Calu3 (cell line): ENCODE measurements at places on chromosomes 11 and 22. TPM values are rescaled to one million over a fixed set of nuclear protein-coding genes. Genes with fewer than 3 reads are reported as not detected.

The MFRP gene
- total RNA-seq = not detected in 2 replicates

The SPTBN2 gene
- 41.3 and 46.3 TPM in 2 replicates for total RNA-seq

The OR2D2 gene
- not detected in 2 replicates for total RNA-seq

The DLG2 gene
- 0.71 and 0.73 TPM in 2 replicates for total RNA-seq

The DEUP1 gene
- total RNA-seq = not detected in 2 replicates

The ZP1 gene
- total RNA-seq = not detected in 2 replicates

The YPEL1 gene
- total RNA-seq = 1.7 and 3.3 TPM in 2 replicates

The CCDC134 gene
- 18.4 and 20.1 TPM in 2 replicates for total RNA-seq

The NLRX1 gene
- 5.5 and 6.7 TPM in 2 replicates for total RNA-seq

The OR4A5 gene
- not detected in 2 replicates for total RNA-seq

The CLTCL1 gene
- 2.9 and 4.4 TPM in 2 replicates for total RNA-seq

The NLRP14 gene
- total RNA-seq = not detected in 2 replicates

DNA sequence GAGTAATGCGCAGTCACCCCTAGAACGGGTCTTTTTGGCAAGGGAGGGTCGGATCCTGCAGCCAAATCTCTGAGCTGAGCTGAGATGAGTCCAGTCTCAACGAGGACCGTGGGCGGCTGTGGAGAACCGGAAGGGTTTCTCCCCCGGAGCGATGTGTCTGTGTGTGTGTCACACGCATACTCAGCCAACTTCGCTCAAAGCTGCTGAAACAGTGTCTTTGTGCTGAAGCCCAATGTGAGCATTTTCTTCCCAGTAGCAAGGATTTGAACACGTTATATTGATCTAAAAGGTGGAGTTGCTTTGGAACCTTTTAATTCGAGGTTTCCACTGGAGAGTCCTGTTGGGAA is 1.4 kb upstream of the CELSR1 start:
- no peak for DNase-seq

- DNase-seq = no peak
Observed at GRCh38 chr22:11626422-11626773, 3901.6 kb upstream of the OR11H1 start.

DNA sequence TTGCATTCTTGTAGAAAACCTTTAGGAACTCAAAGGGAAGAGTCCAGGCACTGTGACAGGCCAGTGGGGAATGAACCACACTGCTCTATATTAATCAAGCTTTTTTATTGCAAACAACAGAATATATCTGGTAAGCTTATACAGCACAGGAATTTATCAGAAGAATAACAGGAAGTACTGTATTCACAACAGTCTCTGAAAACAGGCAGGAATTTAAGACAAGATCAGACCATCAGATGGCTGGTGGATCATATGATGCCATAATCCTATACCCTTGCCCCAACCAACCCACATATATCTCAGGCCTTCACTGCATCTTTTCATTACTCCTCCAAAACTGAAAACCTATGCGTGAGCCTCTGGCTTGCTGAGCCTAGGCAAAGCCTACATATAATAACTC is 1.0 kb upstream of the HTATIP2 start:
- no peak for DNase-seq

DNA sequence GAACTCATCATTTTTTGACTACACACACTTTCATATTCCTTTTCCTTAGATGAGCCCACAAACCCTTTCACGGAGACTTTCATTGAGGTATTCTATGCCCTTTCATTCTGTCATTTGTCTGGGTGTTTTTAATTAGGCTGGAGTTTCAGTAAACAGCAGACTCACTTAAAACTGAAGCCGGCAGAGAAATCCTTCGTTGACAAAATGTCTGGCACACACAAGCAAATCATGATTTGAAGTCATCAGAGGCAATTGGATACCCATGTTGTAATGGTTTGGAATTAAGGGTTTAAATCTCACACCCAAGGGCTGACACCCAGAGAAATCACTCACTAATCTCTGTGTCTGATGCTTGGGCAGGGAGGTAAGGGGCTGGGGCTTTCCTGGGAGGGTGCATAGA is 127.1 kb downstream of the EHF start:
- no peak for DNase-seq

DNA sequence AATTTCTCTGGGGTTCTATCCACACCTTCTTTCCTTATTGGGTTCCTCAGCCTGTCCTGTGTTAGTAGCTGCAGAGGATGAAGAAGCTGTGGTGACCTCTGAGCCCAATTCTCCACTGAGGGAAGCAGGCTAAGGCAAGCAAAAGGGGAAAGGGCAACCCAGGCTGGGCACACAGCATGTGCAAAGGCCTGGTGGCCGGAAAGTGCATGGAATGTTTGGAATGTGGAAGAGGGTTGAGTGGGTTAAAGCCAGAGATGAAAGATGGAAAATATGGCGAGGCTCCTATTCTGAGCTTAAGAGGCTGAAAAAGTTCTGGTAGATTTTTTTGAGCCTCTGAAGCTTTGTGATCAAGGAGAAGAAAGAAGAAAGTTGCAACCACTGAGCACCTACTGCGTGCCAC is 247.1 kb downstream of the MIAT start:
- DNase-seq = no peak

GRCh38 chr11:110295531-110296225 is 736 bp downstream of the RDX start:
- peak; percentile 45 for DNase-seq

DNA sequence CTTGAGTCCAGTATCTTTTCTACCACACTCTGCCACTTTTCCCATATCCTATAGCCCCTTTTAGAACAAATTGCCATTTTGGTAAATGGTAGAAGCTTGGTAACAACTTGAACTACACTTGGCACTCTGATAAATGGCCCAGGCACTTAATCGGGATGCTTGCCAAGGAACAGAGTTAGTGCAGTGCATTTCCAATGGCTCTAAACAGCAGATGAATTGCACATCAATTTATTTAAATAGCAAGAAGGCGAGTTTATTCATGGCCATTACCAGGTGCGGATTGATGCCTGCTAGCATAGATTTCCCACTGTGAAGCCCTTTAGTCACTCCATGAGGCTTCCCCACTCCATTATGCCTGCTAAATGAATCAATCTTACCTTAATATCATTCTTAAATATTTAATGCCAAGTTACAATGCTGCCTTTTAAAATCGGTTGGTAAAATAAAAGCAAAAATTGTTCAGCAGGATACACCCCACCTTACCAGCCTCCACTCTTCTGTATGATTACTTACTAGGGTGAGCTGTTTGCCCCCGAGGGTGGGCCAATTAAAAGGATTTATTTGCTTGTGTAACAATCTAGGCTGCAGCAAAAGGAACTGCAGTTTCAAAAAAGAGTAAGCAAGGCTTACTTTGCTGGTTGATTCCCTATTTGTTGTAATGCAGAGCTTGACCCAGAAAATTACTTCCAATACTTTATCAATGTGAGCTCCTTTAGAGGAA is 136.0 kb upstream of the ARHGAP42 start:
- no peak for DNase-seq

GRCh38 chr11:850775-851763 is 8.4 kb downstream of the TSPAN4 start:
- DNase-seq = no peak

DNA sequence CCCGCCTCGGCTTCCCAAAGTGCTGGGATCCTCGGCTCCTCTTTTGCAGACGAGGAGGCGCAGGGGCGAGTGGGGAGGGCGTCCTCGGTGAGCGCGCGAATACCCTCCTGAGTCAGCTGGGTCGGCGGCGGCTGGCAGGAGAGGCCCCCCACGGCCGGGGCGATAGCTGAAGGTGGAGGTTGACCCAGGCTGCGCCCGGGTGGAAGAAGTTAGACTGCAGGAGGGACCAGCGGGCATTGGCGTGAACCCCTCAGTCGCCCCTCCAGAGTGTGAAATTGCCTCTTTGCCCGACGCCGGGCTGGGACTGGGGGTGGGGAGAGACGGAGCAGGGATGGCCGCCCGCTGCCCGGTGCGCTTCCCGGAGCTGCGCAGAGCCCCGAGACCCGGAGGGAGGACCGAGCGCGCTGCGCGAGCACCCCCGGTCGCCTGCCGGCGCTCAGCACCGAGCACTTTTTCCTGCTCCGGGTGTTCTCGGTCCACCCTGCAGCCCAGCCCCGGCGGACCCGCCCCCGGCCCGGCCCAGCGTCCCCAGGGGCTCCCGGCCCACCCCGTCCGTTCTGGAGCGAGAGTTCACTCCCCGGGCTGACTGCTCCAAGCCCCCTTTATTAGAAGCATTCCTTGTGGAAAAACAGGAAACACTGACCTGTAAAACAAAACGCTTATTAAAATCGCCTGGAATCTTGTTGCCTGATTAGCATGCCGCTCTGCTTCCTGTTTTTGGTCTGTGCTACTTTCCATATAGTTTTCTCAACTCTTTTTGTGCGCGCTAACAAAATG is 13.7 kb upstream of the CPT1A start:
- DNase-seq = peak; percentile 14

DNA sequence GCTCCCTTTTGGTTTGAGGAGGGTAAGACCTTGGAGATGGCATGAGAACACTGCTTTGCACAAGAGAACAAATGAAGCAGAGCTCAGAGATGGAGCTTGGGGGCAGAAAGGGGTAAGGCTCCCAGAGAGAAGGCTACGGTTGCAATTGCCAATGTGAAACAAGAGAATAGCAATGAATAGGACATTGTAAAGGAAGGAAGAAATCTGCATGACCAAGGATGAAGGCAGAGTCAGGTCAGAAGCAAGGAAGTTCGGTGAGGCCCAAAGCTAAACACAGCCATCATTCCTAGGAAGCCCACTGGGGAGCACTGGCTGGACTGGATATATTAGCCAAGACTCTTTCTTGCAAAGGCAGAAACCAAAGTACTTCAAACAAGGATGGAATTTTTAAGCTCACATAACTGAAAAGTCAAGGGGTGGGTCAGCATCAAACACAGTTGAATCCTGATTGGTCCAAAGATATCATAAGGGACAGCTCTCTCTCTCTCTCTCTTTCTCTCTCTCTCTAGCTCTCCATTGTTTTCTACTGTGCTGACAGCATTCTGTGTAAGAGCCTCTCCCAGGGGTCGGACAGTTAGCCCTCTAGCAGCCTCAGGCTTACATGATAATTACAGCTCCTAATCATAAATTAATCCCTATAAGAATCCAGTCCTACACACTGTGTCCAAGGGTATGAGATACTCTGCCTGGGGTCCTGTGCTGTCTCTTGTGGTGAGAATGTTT is 484.3 kb downstream of the SOX6 start:
- no peak for DNase-seq

DNA sequence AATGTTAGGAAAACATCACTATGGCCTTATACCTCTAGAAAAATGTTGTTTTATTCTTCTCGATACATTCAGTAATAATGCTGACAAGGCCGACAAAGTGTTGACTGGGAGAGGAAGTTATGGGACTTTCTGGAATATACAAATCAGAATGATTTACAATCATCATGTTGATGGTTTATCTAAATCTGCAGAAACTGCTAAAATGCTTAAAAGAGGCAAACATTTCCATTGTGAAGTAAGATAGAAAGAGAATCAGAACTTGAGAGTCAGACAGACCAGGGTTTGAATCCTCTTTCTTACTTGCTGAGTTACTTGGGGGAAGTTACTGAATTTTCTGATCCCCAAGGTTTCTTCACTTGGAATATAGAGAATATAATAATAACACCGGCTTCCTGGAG is 89.4 kb downstream of the CD44 start:
- DNase-seq = no peak

- DNase-seq = peak; percentile 86
Observed at GRCh38 chr11:72813740-72814285, 398 bp upstream of the ATG16L2 start.

GRCh38 chr22:28801845-28802594 is 1.7 kb upstream of the XBP1 start:
- peak; percentile 41 for DNase-seq

- peak; percentile 21 for DNase-seq
Observed at GRCh38 chr11:99739464-99740089, 718.8 kb downstream of the CNTN5 start.

DNA sequence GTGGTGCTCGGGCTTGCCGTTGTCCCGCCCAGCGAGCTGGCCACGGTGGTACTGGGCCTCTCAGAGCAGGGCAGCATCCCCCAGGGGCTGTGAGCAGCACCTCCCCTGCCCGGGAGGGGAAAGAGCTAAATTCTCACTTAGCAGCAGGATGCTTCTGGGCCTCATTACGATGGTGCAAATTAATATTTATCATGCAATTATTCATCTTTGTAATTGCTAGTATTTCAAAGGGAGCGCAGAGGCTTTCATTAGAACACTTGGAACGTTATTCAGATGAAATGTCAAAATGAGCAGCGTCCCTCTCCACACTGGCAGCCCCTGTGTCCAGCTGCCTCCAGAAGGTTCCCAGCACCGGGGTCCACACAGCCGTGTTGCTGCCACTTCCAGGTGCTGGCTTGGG is 95.9 kb upstream of the PRR5 start:
- DNase-seq = no peak

DNA sequence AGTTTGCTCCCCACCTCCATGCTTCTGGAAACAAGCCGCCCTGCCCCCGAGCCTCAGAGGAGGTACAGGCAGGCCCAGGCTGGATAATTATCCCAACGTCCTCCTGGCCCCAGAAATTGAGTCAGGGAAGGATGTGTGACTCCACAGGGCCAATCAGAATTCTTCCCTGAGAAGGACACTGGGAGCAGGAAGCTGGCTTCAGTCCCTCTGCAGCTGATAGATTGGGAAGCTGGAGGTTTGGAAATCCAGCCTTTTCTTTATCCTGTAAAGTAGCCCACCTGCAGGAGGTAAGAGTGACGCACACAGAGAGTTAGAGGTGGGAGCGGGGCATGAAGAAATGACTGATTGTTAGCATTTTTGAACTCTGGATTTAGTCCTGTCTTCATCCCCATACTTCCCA is 97.5 kb upstream of the CD82 start:
- no peak for DNase-seq

DNA sequence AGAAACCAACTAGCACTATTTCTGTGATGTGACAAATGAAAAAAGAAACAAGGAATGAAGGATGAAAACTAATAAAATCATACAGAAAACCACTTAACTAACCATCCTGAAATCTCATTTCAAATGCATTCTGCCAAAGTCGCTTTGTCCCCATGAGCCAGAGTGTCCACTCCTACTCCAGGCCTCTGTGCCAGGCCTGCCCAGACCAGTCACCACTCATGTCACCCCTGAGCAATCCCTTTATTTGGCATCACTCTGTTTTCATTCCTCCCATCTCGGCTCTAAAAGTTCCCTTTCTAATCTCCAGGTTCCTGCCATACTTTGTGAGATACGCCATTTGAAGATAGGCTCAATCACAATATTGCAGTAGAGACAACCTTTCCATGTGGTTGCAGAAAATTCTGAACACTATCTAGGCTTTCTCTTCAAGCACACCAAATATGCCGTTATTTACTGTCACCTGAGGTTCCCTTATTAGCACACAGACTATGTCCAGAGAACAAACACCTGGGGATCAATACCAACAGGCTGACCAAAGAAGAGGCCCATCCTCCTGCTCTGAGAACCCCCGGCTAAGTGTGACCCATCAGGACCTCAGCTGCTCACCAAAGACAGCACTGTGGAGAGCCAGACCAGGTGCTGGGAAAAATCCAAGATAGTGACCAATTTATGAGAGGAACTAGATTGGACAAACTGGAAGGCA is 202.4 kb downstream of the LARGE1 start:
- no peak for DNase-seq
